NCI-H510A (cell line): ENCODE measurements at places on chromosomes 11 and 22.

- DNase-seq = no peak
Observed at GRCh38 chr22:24166811-24167210, 14.5 kb upstream of the SUSD2 start.

GRCh38 chr11:111429066-111429506 lies 50.0 kb upstream of the POU2AF1 start:
- no peak for DNase-seq

- no peak for DNase-seq
Observed at GRCh38 chr22:33579448-33580093, 340.7 kb downstream of the LARGE1 start.

- DNase-seq = no peak
Observed at GRCh38 chr11:9576701-9577381, 3.4 kb downstream of the WEE1 start.

DNA sequence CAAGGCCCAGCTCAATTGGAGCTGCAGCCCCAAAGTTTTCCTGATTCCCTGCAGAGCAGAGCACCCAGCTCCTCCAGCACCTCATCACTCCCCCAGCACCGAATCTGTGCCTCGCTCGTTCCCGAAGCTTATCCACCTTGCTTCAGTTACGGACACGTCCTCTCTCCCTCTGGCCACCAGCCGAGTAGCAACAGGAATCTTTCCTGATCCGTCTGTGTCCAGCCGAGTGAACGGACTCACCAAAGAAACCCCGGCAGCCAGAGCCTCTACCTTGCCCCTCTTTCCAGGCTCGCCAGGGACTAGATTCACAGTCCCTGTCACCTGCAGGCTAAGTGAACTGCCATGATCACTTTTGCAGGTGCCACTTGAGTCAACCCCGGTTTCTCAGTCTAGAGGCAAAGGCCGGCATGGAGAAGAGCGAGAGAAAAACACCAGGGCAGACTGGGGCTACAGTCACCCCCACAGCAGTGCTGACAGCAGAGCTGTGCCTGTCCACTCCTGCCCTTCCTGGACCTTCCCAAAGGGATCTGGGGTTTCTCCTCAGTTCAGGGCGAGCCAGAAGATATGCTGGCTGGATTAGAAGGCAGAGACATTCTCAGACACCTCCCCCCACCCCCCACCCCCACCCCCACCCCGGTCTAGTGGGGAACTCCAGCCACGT lies 32.3 kb downstream of the BID start:
- no peak for DNase-seq
